ENCODE measurements at places on chromosomes 4 and X. TPM values are rescaled to one million over a fixed set of nuclear protein-coding genes. Genes with fewer than 3 reads are reported as not detected.

GRCh38 chr4:129328162-129328561 is 232.2 kb downstream of the C4orf33 start:
- DNase-seq, result no peak

DNA sequence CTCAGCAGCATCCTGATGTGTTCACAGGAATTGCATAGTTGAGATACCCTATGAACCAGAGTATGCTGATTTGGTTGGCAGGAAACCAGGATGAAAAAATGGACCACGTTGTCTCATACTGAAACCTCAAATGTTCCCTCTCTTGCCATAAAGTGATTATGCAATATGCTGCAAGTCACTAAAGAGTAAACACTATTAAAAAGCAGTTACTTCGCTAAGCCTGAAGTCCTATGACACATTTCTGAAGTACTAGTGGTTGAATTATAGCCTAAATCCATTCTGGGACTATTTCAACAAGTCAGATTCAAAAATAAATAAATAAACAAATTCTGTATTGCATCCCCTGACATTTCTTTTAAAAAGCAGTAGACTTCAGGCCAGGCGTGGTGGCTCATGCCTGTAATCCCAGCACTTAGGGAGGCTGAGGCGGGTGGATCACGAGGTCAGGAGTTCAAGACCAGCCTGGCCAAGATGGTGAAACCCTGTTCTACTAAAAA is 106.0 kb upstream of the NAP1L5 start:
- DNase-seq, result peak; percentile 56

ARL9 gene
- polyA plus RNA-seq, result 0.05 TPM

DNA sequence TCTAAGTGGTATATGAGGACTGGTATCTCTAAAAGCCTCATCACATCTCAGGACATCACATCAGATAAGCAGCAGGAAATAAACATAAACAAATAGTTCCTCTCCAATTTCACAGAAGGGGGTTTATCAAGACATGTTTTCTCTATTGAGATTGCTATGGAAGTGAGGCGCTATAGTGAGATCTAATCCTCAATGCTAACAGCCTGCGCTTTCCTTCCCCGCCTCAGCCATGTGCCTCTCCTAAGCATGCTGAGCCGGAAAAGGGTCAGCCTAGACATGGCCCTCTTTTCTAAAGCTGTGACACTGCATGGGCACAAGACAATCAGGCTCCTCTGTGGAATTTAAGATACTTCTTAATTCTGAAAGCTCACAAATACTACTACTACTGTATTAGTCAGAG is 286.1 kb downstream of the INPP4B start:
- no peak for DNase-seq

YY2 gene
- polyA plus RNA-seq, result 0.57 TPM

- DNase-seq, result no peak
Observed at GRCh38 chr4:930028-930551, 2.0 kb downstream of the GAK start.

IL13RA2 gene
- 0.48 TPM for polyA plus RNA-seq

DNA sequence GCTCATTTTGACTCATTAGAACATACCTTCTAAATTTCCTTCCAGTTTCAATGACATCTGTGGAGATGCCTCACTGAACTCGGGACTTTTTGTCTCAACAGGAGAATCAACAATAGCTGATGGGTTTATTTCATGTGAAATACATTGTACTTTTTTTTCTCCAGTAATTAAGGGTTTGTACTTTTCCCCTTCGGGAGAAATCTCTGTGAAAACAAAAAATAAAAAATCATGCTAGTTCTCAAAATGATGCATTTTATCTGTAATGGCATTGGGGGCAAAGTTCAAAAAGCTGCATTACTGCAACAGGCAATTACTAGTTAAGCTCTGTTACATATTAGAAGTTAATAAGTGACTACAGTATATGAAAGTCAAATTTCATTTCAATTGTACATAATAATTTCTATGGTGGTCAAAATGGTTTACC is 167.3 kb upstream of the SH3RF1 start:
- no peak for DNase-seq

GRCh38 chrX:112779139-112779538 is 61.5 kb downstream of the AMOT start:
- DNase-seq, result peak; percentile 41

FRMPD3 gene
- polyA plus RNA-seq, result 0.05 TPM

GRCh38 chr4:8035371-8035780 is 95.7 kb upstream of the AFAP1 start:
- DNase-seq, result peak; percentile 40

ARAP2 gene
- polyA plus RNA-seq, result 0.72 TPM

DNA sequence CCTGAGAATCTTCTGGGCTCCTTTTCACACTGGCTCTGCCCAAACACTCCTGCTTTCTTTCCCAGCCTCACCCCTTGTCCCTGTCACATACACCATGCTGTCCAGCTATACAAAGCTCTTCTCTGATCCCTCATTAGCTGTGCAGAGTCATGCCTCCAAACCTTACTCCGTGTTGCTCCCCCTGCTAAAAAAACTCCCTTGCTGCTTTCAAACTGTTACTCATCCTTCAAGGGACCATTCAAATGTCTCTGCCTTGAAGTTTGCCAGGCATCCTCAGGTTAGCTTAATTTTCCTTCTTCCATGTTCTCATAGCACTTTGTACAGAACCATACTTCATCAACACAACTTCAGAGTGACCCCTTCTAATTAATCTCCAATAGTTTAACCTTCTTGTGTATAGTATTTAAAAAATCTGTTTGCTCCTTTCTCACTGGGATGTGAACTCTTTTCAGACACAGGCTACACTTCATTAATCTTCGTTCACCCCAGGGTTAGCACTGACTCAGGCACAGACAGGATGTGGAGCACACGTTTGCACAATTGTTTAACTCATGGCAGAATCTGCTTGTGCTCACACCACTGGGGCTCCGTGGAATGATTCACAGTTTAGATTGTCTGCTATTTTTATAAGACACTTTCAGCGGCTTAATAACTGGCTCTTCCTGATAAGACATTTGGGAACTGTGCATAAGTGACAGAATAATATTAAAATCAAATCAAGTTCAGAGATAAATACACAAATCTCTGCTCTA is 21.4 kb upstream of the SEL1L3 start:
- no peak for DNase-seq

TLL1 gene
- polyA plus RNA-seq, result 0.52 TPM

GRCh38 chrX:118698516-118699170 is 28.8 kb upstream of the IL13RA1 start:
- no peak for DNase-seq

ARMCX6 gene
- 30.3 TPM for polyA plus RNA-seq

DNA sequence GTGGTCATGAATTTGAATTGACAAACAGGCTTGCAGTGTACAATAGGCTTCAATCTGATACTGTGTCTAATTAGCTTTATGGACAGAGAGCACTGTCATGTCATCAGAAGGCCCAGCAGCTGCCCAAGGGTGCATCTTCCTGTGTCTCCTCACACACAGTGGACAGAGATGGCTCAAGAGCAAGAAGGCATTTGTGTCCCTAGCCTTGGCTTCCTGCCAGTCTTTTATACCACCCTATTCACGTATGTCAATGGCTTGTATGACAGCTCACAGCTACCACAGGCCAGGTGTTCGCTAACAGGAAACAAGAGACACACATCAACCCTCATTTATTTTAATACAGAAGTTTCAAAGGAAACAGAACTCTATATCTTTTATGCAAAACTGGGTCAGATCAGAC is 874.0 kb upstream of the AGA start:
- no peak for DNase-seq

DNA sequence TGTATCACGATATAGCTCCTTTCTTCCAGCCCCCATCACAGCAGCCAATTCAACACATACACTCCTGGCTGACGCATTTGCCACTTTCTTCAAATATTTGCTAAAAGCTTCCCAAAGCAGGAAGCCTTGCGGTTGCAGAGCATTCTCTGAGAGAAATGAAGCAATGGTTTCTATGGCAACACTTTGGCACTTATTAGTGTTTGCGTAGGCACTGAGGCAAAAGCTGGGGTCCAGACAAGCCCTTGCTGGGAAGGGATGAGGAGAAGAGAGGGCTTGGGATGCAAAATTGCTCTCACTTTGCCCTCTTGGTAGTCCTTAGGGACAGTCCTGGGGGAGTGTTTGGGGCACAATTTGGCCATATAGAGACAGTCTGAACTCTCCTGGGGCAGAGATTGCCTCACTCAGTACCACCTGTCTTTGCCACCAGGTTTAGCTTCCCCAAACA is 55.0 kb upstream of the PAK3 start:
- DNase-seq, result no peak

DNA sequence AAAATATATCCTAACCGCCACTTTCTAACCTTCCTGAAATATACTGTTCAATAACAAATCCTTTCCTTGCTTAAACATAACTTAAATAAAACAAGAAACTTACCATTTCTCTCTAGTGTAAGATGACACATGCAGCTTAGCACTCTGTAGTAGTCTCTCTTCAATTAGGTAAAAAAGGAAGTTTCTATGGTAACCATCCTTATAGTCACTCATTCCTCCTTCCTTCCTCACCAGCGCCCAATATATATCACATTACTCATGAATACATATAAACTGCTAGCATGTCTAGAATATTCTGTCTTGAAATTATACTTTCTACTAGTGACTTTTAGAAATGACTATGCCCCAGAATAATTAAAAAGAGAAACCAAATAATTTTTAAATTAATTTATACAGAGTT is 112.2 kb downstream of the SNCA start:
- DNase-seq, result no peak

DNA sequence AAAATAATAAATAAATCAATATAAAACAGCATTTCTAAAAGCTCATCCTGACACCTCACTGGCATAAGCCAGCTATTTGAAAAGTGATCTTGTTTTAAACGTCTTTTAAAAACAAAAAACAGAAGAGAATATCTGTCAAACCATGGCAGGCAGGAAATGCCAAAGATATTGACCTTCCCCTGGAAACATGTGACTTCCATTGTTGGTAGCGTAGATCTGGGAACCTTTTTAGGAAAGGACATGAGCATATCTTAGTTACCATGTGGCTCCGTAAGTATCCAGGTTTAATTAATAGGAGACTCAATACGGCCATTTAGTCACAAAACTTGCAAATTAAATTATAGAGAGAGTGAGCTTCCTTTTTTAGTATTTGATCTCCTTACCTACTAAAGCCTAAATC is 83.0 kb upstream of the KLHL4 start:
- no peak for DNase-seq

DNA sequence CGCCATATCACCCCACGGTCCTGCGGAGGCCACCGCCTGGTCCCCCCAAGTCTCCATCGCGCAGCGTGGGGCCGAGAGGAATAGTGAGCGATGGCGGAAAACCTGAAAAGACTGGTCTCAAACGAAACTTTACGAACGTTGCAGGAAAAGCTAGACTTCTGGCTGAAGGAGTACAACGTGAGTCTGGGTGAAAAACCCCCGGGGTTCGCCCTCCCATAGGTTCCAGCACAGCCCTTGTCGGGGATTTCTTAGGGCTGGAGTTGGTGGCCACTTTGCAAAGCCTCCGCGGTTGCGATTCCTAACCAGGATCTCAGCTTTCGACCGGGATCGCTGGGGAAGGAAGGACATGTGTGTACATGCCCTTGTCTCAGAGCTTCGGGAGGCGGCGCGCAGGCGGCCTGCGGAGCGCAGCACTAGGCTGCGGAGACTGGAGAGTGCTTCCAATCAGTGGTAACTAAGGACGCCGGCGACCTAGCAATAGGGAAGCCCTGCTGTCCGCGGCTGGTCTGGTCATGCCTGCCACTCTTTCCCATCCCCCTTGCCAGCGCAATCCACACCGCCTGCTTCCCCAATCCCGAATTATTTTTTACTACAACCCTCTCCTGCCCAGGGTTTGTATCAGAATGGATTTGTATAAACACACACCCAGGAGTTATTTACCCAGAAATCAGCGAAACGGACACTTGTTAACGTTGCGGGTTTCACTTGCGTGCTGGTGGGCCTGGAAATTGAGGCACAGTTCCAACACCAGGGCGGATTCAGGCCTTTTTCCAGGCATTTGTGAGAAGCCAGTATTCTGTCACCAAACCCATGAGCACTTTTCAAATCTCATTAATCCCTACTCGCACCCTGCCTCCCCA is 741 bp downstream of the SPATA18 start:
- peak; percentile 79 for DNase-seq

DNA sequence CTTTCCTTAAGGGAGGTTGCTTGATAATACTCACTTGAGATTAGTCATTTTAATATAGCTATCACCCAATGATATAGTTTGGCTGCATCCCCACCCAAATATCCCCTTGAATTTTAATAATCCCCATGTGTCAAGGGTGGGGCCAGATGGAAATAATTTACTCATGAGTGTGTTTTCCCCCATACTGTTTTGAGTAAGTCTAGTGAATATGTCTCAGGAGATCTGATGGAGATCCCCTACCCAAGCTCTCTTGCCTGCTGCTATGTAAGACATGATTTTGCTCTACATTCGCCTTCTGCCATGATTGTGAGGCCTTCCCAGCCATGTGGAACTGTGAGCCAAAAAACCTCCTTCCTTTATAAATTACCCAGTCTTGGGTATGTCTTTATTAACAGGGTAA is 539.7 kb upstream of the GRID2 start:
- DNase-seq, result no peak

GRCh38 chr4:181548873-181549575 is 694.2 kb upstream of the TENM3 start:
- DNase-seq, result no peak

GRCh38 chr4:120853161-120853935 is 69.2 kb downstream of the PRDM5 start:
- no peak for DNase-seq

- no peak for DNase-seq
Observed at GRCh38 chr4:90181644-90182043, 54.5 kb downstream of the CCSER1 start.

DRD5 gene
- polyA plus RNA-seq, result 0.07 TPM

GRCh38 chr4:83658806-83659205 is 122.9 kb downstream of the GPAT3 start:
- no peak for DNase-seq

ADH4 gene
- 0.48 TPM for polyA plus RNA-seq

GABRG1 gene
- polyA plus RNA-seq, result not detected

DNA sequence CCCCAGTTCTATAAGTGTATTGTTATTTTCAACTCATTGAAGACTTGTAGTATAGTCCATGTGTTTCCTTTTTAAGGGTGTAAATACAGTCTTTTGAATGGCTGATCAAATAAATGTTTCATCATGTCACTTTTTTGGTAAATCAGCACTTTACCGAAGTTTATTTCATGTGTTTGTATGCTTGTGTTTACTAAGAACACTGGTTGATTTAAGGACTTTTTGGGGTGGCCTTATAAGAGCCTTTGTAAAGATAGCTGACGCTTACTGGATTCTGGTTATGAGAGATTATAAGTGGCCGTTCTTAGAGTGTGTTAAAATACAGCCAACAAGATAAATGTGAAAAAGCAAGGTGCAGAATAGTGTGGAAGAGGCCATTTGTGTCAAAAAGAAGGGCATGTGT is 2.6 kb downstream of the UBE2K start:
- DNase-seq, result no peak

GRCh38 chr4:152328582-152328981 is 207.3 kb downstream of the FBXW7 start:
- no peak for DNase-seq

PGAM4 gene
- polyA plus RNA-seq, result not detected

DNA sequence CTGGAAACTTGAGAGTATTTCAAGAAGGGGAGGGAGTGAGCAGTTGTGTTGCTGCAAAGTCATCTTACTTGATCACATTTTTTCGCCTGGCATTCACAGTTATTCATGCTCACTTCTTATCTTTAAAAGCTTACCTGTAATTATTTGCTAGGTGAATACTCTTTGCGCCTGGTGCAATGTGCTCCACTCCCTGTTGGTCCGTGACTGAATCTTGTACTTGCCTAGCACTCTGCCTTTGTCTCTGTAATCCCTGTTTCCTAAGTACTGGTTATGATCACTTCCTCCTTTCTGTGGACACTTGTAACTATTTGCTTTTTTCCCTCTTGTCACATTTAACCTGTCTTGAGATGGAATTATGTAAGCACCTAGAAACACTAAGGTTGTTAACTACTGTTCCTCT is 5.8 kb downstream of the BMP2K start:
- no peak for DNase-seq

GIMD1 gene
- not detected for polyA plus RNA-seq

Data from right cardiac atrium (tissue), 5 donors.